ENCODE measurements at places on chromosomes 12 and 14.
A peak's percentile ranks its signal among the peaks of the same experiment; 100 is the strongest.

- no peak for DNase-seq
These were observed 107.0 kb downstream of the ETV6 start for GRCh38 chr12:11756523-11756922.

DNA sequence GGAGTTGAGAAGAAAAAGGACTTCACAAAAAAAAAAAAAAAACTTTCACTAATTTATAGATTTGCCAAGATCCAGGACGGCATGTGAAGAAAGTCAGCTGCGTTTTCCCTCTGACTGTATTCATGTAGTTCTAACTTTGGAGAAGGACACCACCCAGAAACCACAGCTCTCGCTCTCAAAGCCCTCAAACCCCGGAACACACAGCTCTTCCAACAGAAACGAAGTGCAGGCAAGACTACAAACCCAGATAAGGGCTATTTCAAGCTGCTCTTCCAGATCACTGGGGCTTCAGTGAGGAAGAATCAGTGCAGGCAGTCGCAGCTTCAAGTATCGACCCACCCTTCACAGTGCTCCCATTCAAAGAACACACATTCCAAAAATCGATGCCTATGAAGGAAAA, 13.2 kb downstream of the KCNH5 start:
- DNase-seq = peak; percentile 68

- peak; percentile 29 for DNase-seq
These were observed 50.4 kb downstream of the SLC24A4 start for GRCh38 chr14:92373336-92373735.

DNA sequence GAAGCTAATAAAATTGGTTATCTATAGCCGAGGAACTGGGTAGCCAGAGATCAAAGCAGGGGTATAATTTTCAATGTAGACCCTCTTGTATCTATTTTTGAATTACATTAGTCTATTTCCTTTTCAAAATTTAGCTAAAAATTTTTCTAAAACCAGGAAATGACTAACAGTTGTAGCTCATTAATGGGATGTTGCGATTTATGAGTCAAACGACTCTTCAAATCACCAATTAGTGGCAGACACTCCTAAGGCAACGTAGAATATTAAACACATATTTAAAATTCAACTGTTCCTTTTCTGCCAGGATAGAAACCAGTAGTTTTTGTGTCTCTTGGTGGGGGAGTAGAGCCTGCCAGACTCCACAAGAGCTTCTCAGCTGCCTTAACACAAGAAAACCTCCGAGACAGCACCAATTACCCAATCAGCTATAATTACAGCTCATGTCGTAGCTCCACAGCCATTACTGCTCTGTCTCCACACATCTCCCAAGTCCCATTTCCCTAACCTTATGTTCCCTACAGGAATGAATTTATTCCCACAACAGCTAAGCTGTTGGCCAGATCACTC, 26.9 kb downstream of the GCN1 start:
- no peak for DNase-seq

- peak; percentile 50 for DNase-seq
These were observed 9.2 kb downstream of the GLIPR1 start for GRCh38 chr12:75489613-75490210.

- DNase-seq = no peak
These were observed 91.7 kb downstream of the SINHCAF start for GRCh38 chr12:31234053-31234840.

GRCh38 chr12:12481631-12482030, 81.0 kb downstream of the DUSP16 start:
- DNase-seq = no peak

- peak; percentile 36 for DNase-seq
These were observed 24.2 kb upstream of the MMP17 start for GRCh38 chr12:131803961-131804521.

DNA sequence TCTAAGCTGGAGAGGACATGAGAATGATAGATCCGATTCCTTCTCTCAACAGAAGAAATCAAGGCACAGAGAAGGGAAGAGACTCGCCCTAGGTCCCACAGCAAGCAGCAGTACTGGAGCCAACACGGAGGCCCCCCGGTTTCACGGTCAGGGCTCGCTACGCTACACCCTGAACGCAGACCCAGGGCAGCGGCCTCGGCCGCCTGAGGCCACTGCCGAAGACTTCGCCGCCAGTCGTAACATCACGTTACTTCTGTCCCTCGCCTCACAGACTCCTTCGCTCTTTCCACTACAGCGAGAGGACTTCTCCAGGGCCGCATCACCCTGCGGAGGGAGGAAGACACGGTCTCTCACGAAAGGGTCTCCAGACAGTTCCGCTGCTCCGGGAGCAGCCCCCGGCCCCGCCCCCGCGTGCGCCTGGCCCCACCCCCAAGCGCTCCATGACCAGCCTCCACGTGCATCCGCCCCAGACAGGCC, 411 bp upstream of the DCAF4 start:
- DNase-seq = no peak

DNA sequence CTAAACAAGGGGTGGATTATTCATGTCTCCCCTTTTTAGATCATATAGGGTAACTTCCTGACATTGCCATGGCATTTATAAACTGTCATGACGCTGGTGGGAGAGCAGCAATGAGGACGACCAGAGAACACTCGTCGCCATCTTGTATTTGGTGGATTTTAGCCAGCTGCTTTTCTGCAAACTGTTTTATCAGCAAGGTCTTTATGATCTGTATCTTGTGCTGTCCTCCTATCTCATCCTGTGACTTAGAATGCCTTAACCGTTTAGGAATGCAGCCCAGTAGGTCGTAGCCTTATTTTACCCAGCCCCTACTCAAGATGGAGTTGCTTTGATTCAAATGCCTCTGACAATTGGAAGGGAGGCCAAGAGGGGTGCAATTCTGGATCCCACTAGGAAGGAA, 5.8 kb upstream of the CCDC63 start:
- DNase-seq = no peak

GRCh38 chr12:71556875-71557274, 106.8 kb downstream of the ZFC3H1 start:
- peak; percentile 76 for DNase-seq

DNA sequence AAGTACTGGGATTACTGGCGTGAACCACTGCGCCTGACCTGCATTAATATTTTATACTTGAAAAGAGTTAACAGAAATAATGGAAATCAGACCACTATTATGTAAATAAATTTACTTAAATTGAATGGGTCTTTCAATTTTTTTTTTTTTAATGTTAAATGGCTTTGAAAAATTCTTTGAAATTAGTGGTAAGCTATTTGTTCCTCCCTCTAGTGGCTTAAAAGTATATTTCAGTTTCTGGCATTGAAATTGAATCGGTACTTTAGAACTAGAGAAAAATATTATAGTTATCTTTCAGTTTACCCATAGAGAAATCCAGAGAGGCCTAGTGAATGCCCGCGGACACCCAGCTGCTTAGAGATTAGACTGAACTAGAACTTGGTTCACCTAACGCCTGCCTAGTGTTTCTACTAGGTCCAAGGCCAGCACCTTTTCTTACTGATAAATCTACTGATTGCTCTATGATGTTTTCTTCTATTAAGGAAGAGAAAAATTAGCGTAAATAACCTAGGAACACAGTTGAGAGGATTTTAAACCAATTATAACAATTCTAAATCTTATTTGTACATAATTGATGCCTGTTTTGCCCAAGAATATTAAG, 106.5 kb downstream of the EML1 start:
- peak; percentile 80 for DNase-seq

DNA sequence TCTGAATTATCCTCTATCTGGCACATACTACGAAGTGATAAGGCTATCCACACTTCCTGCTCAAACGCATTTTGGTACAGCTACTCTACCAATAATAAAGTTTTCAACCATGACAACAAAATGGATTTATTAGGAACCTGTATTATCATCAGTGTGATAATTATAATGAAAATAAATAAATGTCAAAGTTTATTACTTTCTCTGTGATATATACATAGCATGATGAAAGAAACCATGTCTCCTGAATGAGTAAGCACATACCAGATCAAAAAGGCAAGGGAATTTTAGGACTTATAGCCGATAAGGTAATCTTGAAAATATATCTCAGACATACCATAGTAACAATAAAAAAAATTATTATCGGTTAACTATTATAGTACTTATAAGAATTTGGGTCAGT, 61.1 kb downstream of the CPNE8 start:
- DNase-seq = no peak

DNA sequence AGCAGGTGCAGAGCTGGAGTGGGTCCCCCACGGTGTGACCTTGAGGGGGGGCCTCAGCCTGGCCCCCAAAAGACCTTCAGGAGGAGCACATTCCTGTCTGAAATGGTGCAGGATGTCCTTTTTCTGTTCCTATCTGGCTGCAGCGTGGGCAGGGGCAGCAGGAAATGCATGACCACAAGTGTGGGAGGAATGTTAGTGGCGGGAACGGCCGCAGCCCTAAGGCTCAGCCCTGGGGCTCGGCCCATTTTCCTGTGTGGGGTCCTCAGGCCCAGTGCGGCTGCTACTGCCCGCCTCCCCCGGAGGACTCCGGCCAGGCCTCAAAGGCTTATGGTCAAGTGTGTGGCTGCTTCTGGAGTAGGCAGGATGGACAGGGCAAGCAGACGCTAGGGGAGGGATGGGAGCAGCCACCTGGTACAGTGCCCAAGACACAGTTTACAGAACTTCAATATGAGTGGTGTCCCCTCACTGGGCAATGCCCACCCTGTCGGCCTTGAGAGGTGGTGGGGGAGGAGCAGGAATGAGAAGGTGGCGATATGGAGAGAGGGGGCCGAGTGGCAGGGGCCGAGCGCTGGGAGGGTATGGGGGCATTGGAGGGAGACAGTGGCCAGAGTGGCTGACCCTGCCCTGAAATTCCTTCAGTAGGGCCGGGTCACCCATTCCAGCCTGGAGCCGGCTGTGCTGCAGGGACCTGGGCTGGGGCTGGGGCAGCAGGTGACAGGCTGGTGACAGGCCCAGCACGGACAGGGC, 137.4 kb downstream of the CALM1 start:
- peak; percentile 27 for DNase-seq

DNA sequence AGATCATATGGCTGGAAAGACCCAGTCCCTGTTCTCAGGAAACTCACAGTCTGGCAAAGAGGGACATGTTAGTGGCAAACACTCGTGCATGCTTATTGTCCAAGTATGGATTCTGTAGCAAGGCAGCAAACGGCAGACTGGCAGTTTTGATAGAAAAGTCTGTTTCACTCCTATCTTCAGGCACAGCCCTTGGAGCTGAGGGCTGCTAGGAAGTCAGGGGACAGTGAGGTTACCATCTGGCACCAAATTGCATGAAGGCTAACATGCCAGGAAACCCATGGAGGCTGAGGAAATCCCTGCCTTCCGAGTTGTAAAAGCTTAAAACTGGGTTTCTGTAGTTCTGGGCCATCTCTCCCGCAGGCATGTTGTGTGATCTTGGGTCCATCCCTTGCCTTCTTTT, 32.9 kb downstream of the CALM1 start:
- no peak for DNase-seq

GRCh38 chr12:5945071-5946008, at the start of gene ANO2:
Gene ANO2 (minus strand): TSS chr12:5945259. CDS start chr12:5945217, 42 bp downstream.
- peak; percentile 77 for DNase-seq
